ENCODE measurements at places on chromosomes 5 and 9.

DNA sequence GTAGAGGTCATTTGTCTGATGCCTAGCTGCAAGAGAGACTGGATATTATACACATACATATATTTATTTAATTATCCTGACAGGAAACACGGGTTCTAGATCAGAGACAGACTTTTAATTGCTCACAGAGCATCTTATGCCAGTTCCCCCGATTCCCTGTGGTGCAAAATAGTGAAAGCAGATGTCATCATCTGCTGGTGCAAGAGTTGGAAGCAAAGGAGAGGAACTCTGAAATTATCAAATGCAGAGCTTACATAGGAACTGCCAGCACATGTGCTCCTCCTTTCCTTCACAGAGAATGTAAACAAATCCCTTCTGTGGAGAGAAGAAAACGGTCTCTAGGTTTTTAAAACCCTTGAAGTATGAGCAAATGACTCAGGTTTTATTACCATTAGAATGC, 69.3 kb downstream of the DTWD2 start:
- DNase-seq, result no peak

DNA sequence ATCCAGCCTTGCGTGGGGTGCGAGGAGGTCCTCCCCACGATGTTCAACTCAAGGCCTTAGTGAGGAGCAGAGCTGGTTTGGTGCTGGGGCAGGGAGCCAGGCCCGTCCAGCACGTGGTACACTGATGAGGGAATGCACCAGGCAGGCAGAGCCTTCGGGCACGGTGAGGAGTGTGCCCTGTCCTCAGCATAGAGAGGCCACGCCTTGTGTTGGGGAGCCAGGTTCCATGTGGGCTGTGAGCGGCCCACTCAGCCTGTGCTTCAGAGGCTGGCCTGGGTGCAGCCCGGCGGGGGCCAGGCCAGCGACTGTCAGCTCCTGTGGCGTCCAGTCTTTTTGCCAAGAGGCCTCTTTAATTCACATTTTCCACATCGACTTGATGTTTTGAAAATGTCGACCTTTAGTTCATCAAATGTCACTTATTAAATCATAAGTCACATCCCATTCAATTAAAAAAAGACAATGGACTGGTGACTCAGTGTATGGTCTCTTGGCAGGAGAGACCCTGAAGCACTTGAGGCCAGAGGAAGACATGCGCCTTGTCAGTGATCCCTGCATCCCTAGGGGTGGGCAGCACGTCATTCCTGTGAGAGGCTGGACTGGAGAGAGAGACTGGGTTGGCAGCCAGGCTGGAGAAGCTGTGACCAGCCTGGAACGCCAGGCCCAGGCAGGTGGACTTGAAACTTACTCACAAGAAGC, 21.7 kb downstream of the ERGIC1 start:
- DNase-seq, result no peak

DNA sequence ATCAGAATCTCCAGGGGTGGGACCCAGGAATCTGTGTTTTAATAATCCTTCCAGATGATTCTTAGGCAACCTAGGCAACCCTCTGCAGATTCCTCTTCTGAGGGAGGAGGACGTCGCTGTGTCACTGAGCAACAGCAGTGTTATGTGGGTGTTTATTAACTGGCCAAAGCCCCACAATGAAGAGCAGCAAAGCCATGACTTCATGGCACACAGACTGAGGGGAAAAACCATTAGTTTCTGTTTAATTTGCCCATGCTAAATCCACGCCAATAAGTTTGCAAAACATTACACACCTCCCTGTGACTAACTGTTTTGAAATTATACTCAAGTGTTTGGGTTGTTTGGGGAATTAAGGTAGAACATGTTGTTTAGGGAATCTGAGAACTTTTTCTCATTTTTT, 83.7 kb upstream of the TMED7 start:
- DNase-seq, result no peak

- DNase-seq, result no peak
Observed at GRCh38 chr9:118538959-118539358, 830.3 kb downstream of the BRINP1 start.

- no peak for DNase-seq
Observed at GRCh38 chr5:171477101-171477500, 57.7 kb downstream of the FGF18 start.
